LHCN-M2 (cell line): ENCODE measurements at places on chromosomes 2 and 18. TPM values are rescaled to one million over a fixed set of nuclear protein-coding genes. Genes with fewer than 3 reads are reported as not detected.
A peak's percentile ranks its signal among the peaks of the same experiment; 100 is the strongest.

Gene TMEM247
- not detected in 2 replicates for total RNA-seq

DNA sequence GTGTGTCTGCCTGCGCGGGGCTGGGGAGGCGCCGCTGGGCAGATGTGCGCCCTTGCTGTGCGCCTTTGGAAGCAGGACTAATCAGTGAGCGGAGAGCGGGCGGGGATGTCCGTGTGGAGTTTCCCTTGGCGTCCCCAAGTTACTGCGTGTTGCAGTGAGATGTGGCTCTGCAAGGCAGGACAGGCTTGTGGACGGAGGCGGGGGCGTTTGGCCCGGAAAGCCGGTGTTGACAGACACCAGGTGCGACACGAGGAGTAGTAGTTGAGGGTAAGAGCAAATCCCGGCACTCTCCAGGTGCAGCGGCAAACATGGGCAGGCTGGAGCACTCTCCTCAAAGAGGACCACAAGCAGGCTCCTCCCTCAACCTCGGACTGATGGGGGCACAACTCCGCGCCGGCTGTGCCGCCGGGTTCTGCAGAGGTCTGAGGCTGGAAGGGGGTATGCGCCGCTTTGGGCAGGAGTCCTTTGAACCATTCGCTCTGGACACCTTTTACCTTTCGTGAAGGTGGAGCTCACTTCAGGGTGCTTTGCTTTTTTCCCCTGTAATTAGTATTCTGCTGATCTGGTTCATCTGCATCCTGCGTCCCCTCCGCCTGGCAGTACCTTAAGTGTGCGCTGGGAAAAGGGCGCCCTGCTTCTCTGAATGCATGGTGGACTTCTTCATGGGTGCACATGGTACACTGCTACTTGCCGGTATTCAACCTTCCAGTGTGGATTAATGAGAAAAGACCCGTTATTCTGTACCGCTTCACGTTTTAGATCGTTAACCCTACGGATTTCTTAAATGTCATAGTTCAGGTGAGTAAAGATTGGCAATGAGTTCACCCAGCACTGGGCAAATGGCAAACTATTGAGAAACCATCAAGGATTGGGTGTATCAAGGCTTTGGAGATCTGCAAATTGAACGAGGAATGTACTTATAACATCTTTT is 608 bp downstream of the CDH7 start:
- DNase-seq, result no peak

DNA sequence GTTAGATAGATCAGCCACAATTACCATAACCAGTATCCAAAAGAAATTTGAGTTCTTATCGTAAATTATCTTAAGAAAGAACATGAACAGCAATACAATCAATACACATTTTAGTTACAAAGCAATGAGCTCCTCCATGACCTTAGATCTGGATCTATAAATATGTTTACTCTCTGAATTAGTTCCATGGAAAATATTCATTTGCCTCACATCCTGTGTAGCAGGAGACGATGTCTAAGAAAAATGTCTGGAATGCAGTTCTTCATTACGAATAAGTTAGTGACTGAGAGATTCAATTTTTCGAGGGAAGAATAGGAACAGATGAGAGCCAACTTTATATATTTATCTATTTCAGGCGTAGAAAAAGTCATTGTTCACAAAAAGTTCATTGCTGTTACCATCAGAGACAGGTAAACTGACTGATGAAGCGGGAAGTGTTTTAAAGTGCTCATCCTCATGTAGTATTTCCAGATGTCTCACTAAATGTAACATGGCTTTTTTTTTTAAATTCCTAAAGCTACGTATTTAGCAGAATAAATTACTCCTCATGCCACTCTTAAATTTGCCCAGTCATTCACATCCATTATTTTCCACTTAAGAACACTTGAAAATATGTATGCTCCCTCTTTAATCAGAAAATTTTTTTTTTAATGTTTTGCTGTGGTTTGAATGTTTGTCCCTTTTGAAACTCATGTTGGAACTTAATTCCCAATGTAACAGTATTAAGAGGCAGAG is 106.5 kb upstream of the SCN1A start:
- peak; percentile 56 for DNase-seq

Gene RANBP2
- total RNA-seq, result 65.9 and 72.3 TPM in 2 replicates

DNA sequence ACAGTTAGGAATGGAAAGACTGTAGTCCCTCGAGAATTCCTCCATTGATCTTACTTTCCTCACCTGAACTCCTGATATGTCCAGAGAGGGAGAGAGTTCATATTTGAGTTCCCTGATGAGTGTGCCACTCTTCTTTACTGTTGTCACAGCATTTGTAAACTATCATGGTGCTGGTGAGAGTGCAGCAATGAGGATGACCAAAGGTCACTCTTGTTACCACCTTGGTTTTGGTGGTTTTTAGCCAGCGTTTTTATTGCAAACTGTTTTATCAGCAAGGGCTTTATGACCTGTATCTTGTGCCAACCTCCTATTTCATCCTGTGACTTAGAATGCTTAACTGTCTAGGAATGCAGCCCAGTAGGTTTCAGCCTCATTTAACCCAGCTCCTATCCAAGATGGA is 1062.5 kb downstream of the BCL11A start:
- DNase-seq, result no peak

DNA sequence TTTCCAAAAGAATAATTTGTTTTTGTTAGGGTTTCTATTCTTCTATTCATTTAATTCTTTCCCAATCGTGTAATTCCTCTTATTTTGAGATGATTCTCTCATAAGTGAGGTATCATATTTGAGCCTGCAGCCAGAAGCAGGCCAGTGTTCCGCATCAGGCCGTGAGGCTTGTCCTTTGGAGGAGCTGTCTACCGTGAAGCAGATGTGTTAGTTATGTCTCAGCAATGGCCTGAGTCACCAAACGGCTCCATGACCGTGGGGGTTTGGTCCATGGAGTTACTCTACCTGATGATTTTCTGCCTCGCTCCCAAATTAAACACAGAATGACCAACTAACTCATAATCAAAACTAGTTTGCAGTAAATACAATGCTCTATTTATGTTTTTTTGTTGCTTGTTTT is 64.2 kb upstream of the TMEM87B start:
- no peak for DNase-seq

DNA sequence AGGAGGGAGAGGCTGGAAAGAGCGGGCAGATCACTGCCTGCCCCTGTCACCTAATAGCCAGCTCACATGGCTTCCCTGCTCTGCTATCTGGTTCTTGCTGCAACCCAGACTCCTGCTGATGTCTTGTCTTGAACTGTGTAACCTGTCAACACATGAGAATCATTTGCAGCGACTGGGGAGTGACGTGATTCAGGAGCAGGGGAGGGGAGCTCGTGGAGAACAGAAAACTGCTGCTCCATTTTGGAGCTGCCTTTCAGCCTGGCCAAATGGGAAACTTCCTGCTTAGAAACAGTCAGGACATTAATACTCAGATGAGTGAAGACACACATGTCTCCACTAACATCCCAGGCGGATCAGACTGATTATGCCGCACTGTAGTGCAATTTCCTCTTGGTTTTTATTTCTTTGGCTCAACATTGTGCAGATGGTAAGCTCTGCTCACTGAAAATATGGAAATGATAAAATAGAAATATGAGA is 38.1 kb downstream of the RPL37A start:
- no peak for DNase-seq

GRCh38 chr2:141923657-141924056 is 207.2 kb downstream of the LRP1B start:
- DNase-seq, result no peak

GRCh38 chr2:5394223-5394622 is 298.0 kb upstream of the SOX11 start:
- no peak for DNase-seq

Gene POTEC
- total RNA-seq, result not detected in 2 replicates

GRCh38 chr18:40222776-40223175 is 1732.3 kb upstream of the PIK3C3 start:
- no peak for DNase-seq

Gene PROM2
- 0.06 TPM in 2 replicates for total RNA-seq

Gene SCN7A
- 0.06 TPM in 1 of 2 replicates, not detected in the other for total RNA-seq

- peak; percentile 60 for DNase-seq
These were observed 35.5 kb upstream of the KIDINS220 start for GRCh38 chr2:8872821-8873432.

DNA sequence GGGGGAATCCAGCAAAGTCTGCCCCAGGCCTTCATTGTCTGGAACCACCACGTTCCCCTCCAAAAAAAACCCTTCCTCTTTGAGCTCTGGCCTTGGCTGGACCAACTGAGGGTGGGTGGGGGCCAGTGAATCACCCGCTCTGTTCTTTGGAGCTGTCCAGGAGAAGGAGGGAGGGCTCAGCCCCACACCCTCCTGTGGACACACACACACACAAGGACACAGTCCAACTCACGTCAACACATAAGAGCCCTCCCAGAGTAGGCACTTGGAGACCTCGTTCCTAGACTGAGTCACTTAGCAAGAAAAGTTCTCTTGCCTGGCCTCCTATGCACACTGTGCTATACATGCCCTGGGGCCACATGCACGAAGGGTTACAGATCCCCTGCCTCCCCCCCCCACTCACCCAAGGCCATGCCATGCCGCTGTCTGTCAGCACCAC is 1.2 kb upstream of the TNS1 start:
- DNase-seq, result no peak

GRCh38 chr2:52423111-52423510 is 1344.5 kb upstream of the CHAC2 start:
- DNase-seq, result no peak

GRCh38 chr18:47343291-47343690 is 91.8 kb upstream of the SKOR2 start:
- no peak for DNase-seq

DNA sequence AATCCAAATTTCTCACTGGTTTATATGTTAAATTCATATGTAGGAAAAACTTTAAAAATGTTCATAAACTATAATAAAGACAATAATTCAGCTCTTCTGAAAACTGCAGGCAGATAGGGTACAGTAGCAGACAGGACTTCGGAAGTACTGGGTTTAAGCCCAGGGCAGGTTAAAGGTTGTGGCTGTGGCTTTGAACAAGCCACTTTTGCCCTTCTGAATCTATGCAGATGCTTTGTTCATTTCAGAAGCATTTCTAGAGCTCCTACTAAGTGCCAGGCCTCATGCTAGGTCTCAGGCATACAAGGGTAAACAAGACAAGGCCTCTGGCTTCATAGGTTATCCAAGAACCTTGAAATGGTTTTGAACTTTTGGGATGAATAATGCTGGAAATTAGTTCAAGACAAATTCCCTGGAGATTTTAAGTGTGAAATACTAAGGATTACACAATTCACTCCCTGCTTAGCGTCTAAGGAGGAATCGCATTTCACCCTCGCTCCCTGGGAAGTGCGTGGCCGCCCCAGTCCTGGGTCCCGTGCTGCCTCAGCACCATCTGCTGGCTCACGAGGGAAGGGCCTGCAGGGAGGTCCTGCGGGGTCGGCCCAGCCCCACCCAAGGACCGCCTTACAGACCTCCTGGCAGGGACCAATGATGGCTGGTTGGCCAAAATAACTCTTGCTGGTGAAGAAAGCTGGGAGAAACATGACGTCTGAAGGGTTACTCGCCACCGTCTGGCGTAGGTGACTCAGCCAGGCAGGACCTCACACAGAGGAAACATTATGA is 67.7 kb upstream of the L3MBTL4 start:
- DNase-seq, result peak; percentile 58

DNA sequence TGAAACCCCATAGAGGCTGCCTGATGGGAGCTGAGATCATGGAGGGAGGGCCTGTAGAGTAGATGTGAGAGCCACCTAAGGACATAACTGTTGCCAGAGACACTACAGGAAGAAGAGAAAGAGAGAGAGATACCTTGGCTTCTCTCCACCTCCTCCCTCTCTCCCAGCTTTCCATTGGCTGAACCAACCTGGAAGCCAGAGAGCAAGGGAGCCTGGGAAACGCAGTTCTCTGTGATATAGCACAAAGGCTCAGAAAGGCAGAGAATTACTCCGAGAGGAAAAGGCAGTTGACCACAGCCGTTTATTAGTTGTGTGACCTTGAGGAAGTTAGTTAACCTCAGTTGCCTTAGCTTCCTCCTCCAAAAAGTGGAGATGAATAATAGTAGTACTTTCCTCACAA is 37.7 kb upstream of the MAT2A start:
- DNase-seq, result peak; percentile 41

Gene EVA1A
- 21.4 and 29.0 TPM in 2 replicates for total RNA-seq

- no peak for DNase-seq
These were observed 9.8 kb downstream of the PTPRN start for GRCh38 chr2:219299372-219299760.

Gene DOK6
- not detected in 2 replicates for total RNA-seq

GRCh38 chr18:68459968-68460367 is 254.9 kb downstream of the TMX3 start:
- no peak for DNase-seq

DNA sequence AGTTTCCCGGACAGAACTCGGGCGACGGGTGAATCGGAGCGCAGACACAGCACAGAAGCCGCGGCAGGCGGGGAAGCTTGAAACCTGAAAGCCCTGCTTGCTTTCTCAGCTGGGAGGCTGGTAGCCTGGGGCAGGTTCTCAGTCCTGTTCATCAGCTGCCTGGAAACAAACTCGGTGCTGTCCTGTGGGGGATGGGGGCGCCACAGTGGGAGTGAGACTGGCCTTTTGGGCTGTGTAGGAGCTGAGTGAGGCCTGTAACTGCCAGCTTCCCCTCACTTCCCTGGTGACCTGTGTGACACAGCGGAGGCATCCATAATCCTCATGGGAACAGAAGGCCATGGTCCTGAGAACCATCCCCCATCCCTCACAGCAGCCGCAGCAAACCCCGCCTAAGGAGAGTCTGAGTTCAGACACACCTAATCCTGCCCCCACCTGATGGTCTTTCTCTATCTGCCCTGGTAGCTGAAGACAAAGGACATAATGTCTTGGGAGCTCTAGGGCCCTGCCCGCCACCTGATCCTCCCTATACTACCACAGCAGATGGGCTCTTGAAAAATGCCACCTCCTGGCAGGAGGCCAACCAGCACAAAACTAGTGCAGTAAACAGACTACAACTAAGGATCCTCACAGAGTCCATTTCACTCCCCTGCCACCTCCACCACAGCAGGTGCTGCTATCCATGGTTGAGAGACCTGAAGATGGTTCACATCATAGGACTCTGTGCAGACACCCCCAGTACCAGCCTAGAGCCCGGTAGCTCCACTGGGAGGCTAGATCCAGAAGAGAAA is 52.7 kb upstream of the LDLRAD4 start:
- DNase-seq, result no peak

GRCh38 chr18:6939972-6940371 is 177.6 kb downstream of the LAMA1 start:
- DNase-seq, result no peak

Gene HOXD3
- total RNA-seq, result not detected in 2 replicates

- DNase-seq, result peak; percentile 50
These were observed 373.0 kb downstream of the CDH2 start for GRCh38 chr18:27803957-27804356.

GRCh38 chr2:38615237-38615636 is 12.5 kb upstream of the HNRNPLL start:
- peak; percentile 64 for DNase-seq

DNA sequence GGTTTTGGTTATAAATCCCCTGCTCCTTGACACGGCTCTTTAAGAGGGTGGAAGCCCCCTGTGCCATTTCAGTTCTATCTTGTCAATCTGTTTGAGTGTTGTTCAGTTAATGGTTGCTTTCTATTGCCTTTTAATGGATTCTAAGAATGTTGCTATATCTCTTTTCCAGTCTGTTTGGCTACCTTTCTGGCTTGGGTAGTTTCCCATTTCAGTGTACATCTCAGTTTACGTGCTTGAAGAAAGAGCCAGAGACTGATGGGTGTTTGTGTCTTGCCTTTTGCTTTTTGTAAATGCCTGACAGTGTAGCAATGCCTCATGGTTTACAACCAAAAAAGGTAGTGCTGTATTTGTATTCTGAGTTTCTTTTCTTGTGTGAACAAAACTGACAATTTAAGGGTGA is 45.3 kb downstream of the SPATS2L start:
- DNase-seq, result no peak

Gene NEUROD1
- not detected in 2 replicates for total RNA-seq

GRCh38 chr18:70371908-70372307 is 83.1 kb downstream of the SOCS6 start:
- DNase-seq, result no peak

GRCh38 chr2:123103902-123104301 is 921.2 kb upstream of the CNTNAP5 start:
- DNase-seq, result no peak
